Muscle of back (tissue), 13 donors: ENCODE measurements at places on chromosomes 11 and 22.

- peak; percentile 9 for DNase-seq
Observed at GRCh38 chr22:26330971-26331625, 98.0 kb upstream of the ASPHD2 start.

DNA sequence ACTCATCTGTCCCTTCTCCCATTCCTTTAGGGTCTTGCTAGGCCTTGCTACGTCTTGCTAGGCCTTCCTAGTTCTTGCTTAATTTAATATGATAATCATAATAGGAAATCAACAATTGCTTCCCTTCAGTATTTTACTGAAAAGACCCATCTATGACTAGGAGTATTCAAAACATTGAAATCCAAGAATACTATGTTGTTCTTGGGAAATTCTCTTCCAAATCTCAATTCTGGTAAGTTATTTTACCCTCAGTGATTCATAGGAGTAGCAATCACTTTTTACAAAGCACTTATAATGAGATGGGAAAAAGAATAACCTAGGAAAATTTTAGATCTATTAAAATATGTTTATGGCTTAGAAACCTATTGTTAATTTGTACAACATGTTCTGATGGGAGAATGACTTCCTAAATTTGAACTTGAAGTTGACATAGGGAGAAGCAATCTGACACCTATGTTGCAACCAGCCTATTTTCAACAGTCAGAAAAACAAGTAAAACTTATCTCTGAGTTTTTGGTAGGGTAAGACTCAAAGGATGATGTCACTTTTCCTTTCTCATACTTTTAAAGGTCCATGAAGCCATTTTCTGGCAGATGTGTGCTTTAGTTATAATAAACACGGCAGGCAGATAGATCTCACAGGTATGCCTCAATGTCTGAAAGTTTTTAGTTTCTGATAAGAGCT lies 29.5 kb upstream of the HIPK3 start:
- no peak for DNase-seq

DNA sequence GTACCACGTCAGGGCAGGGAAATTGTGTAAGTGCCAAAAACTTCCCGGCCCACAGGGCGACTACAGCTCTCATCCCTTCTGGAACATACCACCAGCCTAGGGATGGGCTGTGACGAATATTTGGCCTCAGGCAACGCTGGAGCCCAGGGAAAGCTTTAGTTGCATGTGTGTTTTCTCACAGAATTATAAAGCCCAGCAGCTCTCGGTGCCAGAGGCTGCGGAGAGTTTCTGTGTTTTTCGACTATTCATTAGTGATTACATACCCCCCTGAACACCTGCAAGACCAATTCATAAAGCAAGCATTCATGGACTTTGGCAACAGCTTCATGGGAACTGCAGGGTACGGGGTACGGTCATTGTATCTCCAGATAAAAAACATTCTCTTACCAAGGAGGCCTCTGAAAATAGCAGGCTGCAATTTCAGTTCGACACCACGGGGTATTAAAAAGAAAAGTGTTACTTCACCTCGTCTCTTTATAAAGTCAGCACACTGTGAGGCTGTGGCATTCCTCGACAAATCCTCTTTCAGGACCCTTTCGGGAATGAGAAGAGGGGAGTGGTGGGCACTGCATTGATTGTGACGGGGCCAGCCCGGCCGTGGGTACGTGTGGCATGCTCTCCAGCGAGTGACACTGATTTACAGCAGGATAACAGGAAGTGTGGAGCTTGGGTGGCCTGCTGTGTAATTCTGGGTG lies 243.6 kb upstream of the SORL1-AS1 start:
- DNase-seq, result peak; percentile 41

DNA sequence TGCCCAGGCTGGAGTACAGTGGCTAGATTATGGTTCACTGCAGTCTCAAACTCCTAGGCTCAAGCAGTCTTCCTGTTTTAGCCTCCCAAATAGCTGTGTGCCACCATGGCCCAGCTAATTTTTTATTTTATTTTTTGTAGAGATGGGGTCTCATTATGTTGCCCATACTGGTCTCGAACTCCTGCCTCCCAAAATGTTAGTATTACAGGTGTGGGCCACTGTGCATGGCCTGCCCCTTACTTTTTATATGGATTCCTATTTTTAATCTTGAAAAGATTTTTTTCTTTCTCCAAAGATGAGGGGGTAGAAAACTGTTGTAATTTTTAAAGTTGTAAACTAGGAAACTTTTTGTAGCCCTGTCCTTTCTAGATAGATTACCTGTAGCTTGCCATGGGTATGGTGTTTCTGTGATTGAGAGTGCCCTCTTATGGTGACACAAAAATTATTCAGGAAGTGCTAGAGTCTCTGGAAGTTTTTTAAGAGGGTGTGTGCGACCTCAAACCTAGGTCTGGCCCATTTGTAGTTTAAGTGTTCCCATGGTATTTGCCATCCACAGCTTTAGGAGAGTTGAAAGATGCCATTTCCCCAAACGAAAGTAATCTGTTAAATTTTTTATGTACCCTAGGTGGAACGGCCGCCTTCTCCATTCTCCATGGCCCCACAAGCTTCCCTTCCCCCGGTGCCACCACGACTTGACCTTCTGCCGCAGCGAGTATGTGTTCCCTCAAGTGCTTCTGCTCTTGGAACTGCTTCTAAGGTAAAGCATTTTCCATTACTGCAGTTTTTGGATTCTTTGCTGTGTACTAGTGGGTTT lies 32.4 kb downstream of the MCAM start:
- DNase-seq, result peak; percentile 49

DNA sequence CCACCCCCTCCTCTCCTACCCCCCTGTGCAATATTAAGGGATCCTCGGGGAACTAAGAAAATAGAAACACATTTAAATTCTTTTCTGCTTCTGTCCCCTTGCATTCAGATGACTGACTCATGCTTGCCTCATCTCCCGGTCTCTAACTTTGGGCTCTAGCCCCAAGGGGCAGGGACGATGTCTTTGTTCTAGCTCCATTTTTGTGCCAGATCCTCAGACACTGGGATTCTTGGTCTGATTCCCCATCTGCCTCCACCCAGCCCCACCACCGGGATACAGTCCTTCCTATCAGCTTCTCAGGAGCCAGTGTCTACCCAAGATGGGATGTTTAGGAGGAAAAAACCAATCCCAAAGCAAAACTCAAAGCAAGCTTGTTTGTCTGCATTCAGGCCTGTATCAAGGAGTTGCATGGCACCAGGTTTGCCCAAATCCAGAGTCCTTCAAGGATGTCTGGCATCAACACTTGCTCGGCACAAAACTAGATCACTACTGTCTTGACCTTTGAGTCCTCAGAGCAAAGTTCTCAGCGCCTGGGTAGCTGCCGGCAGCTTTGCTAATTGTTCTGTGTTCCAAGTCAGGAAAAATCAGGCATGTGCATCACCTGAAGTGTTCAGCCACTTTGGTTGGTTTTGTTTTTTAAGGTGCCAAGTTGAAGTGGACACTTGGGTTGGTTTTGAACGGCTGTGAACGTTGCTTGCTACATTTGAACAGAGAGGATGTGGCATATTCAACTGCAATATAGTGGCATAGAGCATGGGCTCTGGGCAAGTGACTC lies 212.8 kb downstream of the DSCAML1 start:
- DNase-seq, result no peak

DNA sequence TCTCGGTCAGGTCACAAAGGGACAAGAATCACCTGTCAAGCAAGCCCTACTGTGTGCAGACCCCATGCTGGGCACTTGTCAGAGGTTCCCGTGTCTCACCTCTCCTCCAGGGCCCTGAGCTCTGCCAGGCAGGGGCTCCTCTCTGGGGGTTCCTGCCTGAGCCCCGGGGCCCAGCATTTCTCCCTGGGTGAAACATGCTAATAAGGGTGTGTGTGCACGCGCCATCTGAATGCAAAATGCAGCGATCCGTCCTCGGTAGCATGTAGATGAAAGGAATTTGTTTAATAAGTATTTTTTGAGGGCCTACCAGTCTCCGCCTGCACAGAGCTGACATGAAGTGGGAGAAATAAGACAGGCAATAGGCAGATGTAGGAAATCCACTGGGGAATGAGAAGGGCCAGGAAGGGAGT lies 5.8 kb downstream of the ELFN2 start:
- no peak for DNase-seq

- DNase-seq, result no peak
Observed at GRCh38 chr11:112658431-112658878, 302.8 kb upstream of the NCAM1 start.
